ENCODE measurements at places on chromosomes 2 and 18. TPM values are rescaled to one million over a fixed set of nuclear protein-coding genes. Genes with fewer than 3 reads are reported as not detected.

DNA sequence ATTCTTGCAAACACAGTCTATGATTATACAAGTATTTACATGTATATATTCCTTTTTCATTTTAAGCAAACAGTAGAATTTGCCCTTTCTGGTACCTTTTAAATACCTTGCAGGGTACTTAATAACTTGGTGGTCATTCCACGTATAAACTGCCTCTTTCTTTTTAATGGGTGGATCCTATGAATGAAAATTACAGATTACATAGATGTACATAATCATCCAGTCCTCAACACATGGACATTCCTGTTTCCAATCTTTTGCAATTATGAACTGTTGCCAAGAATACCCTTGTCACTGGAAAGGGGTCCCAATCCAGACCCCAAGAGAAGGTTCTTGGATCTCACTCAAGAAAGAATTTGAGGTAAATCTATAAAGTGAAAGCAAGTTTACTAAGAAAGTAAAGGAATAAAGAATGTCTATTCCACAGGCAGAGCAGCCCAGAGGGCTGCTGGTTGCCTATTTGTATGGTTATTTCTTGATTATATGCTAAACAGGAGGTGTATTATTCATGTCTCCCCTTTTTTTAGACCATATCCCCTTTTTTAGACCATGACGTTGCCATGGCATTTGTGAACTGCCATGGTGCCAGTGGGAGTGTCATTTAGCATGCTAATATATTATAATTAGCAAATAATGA lies 7.7 kb upstream of the CCNT2 start:
- DNase-seq, result no peak

DNA sequence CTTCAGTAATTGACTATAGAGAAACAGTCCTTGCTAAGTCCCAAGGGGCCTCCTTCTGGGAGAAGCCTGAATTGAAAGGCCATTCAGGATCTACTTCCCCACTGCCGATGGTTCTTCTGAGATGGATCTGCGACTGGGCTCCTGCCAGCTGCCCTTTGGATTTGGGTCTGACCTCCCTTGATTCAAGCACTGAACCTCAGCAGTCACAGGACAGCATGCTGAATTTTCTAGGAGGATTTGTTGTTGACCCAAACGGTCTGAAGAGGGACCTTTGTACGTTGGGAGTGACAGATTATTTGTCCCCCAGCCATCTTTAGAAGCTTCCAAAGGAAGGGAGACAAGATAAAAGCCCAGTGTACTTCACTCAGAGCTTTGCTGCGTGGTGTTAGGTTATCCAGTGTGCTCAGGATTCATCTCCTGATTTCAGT lies 67.1 kb downstream of the NXPH2 start:
- no peak for DNase-seq

DNA sequence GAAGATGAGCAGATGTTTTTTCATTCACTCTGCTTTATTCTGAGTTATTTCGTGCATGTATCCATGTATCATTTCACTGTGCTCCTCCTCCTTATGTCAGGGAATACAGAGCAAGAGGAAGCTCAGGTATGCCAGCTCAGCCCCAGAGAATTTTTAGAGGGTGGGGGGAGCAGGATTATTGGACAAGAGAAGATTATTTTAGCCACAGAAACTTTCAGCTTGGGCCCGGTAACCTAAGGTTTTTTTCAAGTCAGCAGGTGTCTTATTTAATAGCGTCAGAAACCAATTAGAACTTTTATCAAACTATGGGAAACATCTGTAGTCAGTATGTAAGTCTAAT lies 232.9 kb upstream of the SIX3 start:
- DNase-seq, result no peak

DNA sequence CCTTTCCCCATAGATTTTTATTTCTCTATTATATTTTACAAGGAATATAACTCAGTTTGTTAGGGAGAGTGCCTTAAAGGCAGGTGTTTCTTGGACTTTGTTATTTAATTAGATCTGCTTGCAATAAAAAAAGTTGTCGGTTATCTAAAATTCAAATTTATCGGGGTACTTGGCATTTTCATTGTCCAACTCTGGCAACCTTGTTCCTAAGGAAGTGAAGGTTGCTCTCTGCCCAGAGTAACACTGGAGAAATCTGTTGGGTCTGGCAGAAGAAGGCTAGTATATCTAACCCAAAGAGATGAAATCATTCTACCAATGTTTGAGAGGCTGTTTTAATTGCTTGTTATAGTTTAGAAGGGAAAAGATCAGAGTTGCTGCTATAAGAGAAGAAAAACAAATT lies 42.8 kb upstream of the TTR start:
- no peak for DNase-seq

The GREB1L gene
- total RNA-seq, result 14.9 TPM

The LPIN2 gene
- total RNA-seq, result 23.4 TPM

The AQP12B gene
- 0.96 TPM for total RNA-seq

GRCh38 chr2:1714291-1715064 lies 29.8 kb downstream of the PXDN start:
- no peak for DNase-seq

The RUFY4 gene
- 13.7 TPM for total RNA-seq

The PDK1 gene
- total RNA-seq, result 29.6 TPM

The CIB4 gene
- not detected for total RNA-seq

GRCh38 chr2:241140445-241140840 lies 8.8 kb downstream of the PASK start:
- DNase-seq, result no peak

- DNase-seq, result no peak
Observed at GRCh38 chr2:197159661-197160211, 150.8 kb downstream of the ANKRD44 start.

- peak; percentile 14 for DNase-seq
Observed at GRCh38 chr2:60958800-60959199, 58.7 kb upstream of the PEX13 start.

The C2orf15 gene
- total RNA-seq, result 1.7 TPM

DNA sequence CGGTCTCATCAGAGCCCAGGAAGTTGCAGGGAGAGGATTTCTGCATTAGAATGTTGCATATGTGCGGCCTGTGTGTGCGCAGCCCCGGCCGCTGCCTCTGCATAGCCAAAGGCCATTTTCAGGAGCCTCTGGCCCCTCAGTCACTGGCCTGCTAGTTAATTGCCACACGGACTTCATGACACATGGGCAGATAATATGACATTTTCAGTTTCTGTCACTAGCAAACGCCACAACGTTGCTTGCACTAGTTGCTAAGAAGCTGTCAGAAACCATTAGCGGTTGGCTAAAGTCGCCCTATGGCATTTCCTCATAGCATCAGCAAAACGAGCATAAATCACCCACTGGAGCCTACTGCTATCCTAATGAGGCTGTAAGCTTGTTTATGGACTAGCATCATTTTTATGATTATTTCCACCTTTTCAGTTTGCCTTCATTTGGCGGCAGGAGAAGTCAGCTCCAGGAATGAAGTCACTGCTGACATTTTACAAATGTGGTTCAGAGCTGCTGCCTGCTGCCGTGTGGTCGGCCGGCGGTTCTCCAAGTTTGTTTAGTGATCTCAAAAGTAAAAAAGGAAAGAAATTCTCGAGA lies 73.7 kb downstream of the MEIS1 start:
- peak; percentile 48 for DNase-seq

DNA sequence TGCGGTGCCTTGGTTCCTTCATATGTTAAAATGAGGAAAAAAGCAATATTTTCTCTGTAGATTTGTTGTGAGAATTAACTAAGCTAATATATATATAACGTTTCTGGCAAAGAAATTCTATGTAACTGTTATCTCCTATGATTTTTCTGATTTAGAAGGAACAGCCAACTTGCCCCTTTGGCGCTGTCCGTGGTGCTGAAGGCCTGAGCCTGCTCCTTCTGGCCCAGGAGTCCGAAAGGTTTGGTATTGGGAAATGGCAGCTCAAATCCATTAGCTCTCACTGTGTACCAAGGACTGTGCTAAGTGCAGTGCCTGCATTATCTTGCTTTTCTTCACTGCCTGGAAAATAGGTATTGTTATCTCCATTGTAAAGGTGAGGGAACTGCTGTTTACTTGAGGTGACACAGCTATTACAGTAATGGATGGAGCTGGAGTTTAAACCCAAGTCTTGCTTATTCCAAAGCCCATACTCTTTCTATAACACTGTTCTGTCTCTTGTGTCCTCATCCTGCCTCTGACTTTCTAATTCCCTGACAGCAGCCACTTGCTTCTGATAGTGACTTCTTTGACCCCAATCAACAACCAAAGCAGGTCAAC lies 52.2 kb downstream of the C1QL2 start:
- DNase-seq, result peak; percentile 26

GRCh38 chr18:47317824-47318508 lies 66.5 kb upstream of the SKOR2 start:
- no peak for DNase-seq

DNA sequence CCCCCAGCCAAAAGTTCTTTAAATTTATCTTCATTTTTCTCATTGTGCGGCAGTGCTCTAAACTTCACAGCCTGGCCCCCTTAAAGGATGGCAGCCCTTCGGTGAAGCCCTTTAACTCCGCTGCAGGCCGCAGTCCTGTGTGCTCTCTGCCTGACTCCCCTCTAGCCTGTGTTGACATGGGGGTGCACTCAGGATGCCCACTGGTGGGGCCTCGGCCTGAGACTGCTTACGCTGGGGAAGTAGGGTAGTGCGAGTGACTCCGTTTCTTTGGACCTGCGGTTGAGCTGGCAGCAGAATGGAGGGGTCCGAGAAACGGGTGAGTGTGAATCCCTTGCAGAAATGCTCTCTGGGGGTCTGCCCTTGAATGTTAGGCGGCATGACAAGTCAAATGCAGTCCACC lies 5.6 kb downstream of the RAB12 start:
- DNase-seq, result no peak

GRCh38 chr2:219681694-219682300 lies 54.4 kb downstream of the SLC4A3 start:
- peak; percentile 63 for DNase-seq

DNA sequence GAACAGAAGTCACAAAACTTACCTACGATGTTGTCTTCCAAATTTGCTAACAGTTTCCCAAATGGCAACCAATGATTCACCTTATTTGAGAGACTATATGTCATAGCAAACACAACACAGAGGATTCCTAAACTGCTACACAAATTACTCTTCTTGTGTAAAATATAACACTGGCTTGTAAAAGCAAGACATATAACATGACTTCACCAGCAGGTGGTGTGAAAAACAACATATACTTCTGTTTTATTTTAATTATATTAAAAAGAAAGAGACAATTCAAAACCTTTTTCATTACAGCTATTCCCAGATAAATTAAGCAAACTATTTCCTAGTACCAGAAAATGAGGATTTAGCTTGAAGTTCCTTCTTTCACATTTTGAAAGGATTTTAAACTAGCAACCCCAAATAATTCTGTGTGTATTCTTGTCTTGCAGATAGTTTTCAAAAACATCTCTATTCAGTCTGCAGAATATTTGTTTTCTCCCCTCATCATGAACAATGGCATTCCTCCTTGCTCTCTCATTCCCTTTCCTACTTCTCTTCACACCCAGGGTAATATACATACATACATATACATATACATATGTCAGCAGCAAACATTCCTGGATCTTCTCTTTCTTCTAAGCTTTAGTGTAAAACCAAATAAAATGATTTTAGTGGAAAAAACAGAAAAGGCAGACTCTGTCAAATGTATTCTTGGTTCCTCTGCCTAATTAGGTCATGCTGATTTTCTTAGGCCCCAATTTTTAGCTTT lies 62.1 kb downstream of the SCN3A start:
- no peak for DNase-seq

- no peak for DNase-seq
Observed at GRCh38 chr2:44599130-44599529, 237.4 kb downstream of the CAMKMT start.

GRCh38 chr2:189426886-189427285 lies 14.4 kb upstream of the WDR75 start:
- no peak for DNase-seq

The DSC3 gene
- 86.9 TPM for total RNA-seq

The ABCG8 gene
- total RNA-seq, result 0.96 TPM

GRCh38 chr2:138423745-138424144 lies 77.8 kb upstream of the SPOPL start:
- DNase-seq, result no peak

The DGKD gene
- 18.8 TPM for total RNA-seq

DNA sequence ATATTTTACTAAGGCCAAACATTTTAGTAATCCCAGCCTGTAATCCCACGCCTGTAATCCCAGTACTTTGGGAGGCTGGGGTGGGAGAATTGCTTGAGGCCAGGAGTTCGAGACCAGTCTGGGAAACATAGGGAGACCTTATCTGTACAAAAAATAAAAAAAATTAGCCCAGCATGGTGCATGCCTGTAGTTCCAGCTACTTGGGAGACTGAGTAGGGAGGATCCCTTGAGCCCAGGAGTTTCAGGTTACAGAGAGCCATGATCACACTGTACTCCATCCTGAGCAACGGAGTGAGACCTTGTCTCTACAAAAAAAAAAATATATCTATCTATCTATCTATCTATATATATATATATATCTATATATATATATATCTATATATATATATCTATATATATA lies 19.1 kb downstream of the KLHL23 start:
- no peak for DNase-seq

GRCh38 chr2:114122930-114123329 lies 233.0 kb downstream of the ACTR3 start:
- DNase-seq, result no peak

GRCh38 chr2:171985076-171985475 lies 14.7 kb upstream of the METAP1D start:
- no peak for DNase-seq

GRCh38 chr18:69985239-69985638 lies 37.6 kb upstream of the CD226 start:
- no peak for DNase-seq

Data from umbilical cord (tissue), 2 donors.